Calu3 (cell line): ENCODE measurements at places on chromosomes 7 and 10. TPM values are rescaled to one million over a fixed set of nuclear protein-coding genes. Genes with fewer than 3 reads are reported as not detected.
A peak's percentile ranks its signal among the peaks of the same experiment; 100 is the strongest.

DNA sequence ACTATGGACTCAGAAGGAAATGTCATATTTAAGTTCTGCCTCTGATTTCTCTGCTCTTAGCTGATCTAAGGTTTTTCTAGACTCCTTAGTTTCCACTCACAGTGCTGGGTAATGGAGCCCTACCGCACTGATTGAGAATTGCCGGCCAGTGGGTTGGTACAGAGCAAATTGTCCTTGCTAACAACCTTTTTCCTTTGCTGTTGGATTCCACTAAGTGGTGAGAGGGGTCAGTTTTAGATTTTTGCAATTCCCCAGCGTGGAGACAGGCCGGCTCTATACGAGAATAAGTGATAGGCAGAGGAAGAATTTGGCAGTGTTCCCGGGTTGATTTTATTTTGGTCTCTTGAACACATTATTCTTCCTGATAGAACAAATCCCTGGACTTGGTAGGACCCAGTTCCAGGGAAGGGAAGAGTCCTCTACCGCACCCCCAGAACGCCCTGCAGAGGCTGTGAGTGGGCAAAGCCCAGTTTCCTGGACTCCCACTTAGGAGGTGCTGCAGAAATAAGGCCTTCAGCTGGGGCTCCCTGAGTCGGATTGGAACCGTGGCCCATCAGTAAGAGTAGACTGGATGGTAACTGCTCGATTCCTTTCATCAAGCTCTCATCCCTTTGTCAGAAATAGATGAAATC, 3.0 kb upstream of the NRP1 start:
- H3K4me3 ChIP-seq: peak overlapping the region; percentile 85
- peak overlapping the region; percentile 90 for H3K27ac ChIP-seq
- peaks cover 50% of the 10 kb centered on the region for H3K36me3 ChIP-seq
- peak; percentile 38 for DNase-seq
- H3K4me1 ChIP-seq: peaks cover 22% of the 10 kb centered on the region

Gene PIP
- not detected in 2 replicates for total RNA-seq

GRCh38 chr7:12619461-12620069, 49.0 kb downstream of the SCIN start:
- no peak overlapping the region for H3K4me3 ChIP-seq
- peak overlapping the region; percentile 21 for H3K27ac ChIP-seq
- H3K4me1 ChIP-seq: peaks cover 19% of the 10 kb centered on the region
- no peaks in the 10 kb centered on the region for H3K36me3 ChIP-seq
- H3K27me3 ChIP-seq: no peaks in the 10 kb centered on the region

DNA sequence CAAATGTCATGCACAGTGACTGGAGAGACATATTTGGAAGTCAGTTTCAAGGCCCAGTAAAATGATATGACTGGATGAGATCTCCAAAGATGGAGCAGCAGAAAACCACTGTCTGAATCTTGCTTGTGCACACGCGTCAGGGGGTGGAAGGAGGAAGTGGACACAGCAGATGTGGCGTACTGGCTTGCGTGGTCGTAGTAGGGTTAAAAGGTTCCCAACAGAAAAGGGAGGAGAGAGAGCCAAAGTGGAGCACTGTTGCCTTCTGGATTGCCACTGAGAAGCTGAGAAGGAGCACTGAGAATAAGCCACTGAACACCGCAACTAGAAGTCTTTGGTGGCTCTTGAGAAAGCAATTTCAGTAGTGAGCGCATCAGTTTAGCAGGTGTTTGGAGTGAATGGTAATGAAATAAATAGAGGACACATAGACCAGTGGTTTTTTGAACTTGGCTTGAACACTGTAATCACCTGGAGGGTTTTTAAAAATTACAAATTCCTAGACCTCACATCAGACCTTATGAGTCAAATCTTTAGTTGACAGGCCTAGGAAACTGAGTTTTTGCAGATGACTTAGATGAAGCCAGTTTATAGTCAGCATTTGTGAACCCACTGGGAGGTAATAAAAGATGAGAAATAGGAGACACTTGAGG, 227.3 kb downstream of the PTEN start:
- H3K4me1 ChIP-seq: peaks cover 9% of the 10 kb centered on the region
- H3K4me3 ChIP-seq: no peak overlapping the region
- H3K27me3 ChIP-seq: peaks cover 8% of the 10 kb centered on the region
- peak overlapping the region; percentile 18 for H3K27ac ChIP-seq
- H3K36me3 ChIP-seq: no peaks in the 10 kb centered on the region

DNA sequence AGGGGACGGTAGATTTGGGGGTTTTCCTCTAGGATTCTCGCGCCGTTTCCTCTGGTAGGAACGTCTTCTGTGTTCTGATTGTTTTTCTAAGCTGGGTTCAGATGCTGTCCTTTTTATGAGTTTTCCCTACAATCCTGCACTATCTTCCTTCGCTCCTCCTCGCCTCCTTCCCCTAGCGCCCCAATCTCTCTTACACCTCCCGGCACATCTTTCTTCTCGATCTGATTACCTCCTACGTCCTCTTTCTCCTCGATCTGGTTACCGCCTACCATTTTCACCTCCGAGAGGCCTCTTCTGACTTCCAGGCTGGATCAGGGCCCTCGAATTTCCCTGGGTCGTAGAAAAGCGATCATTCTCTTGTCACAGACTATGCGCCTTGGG, 413 bp downstream of the BUD31 start:
- H3K36me3 ChIP-seq: peaks cover 58% of the 10 kb centered on the region
- H3K4me1 ChIP-seq: peaks cover 5% of the 10 kb centered on the region
- peak overlapping the region; percentile 89 for H3K27ac ChIP-seq
- no peaks in the 10 kb centered on the region for H3K27me3 ChIP-seq
- H3K4me3 ChIP-seq: peak overlapping the region; percentile 92
- no peak for DNase-seq

Gene PPP3CB
- total RNA-seq: 26.4 and 27.5 TPM in 2 replicates

DNA sequence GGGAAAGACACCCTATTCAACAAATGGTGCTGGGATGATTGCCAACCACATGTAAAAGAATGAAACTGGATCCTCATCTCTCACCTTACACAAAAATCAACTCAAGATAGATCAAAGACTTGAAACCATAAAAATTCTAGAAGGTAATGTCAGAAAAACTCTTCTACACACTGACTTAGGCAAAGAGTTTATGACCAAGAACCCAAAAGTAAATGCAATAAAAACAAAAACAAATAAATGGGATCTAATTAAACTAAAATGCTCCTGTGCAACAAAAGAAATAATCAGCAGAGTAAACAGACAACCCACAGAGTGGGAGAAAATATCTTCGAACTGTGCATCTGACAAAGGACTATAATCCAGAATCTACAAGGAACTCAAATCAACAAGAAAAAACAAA, 504.2 kb upstream of the MBL2 start:
- no peak for DNase-seq
- H3K36me3 ChIP-seq: no peaks in the 10 kb centered on the region
- H3K4me1 ChIP-seq: no peaks in the 10 kb centered on the region
- H3K27ac ChIP-seq: no peak overlapping the region

DNA sequence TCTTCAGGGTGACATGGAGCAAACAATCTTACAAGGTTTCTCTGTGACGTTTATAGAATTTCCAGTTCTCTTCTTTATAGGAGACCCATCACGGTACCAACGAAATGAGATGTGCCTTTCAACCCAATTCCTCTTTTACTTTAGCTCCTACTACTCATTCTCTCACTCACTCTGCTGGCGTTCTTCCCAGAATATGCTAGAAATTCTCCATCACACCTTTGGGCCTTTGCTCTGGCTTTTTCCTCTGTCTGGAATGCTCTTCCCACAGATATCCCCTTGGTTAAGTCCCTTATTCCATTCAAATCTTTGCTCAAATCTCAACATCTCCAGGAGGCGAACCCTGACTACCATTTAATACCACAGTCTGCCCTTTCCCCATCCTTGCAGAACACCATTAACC, 39.0 kb downstream of the SEMA3C start:
- H3K4me1 ChIP-seq: peaks cover 27% of the 10 kb centered on the region
- no peak overlapping the region for H3K4me3 ChIP-seq
- no peak overlapping the region for H3K27ac ChIP-seq
- no peaks in the 10 kb centered on the region for H3K27me3 ChIP-seq
- no peak for DNase-seq

Gene FZD1
- total RNA-seq: 3.2 and 3.7 TPM in 2 replicates

DNA sequence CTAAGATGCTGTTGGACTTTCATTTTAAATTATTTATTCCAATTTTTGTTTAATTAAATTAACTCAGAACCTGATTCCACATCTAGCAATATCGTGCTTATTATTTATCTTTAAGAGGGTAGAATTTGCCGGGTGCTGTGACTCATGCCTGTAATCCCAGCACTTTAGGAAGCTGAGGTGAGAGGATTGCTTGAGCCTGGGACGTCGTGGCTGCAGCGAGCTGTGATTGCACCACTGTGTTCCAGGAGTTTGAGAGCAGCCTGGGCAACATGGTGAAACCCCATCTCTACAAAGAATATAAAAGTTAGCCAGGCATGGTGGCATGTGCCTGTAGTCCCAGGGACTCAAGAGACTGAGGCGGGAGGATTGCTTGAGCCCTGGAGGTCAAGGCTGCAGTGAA, 47.8 kb downstream of the ZFAND4 start:
- no peaks in the 10 kb centered on the region for H3K36me3 ChIP-seq
- H3K27ac ChIP-seq: no peak overlapping the region
- no peak overlapping the region for H3K4me3 ChIP-seq
- H3K4me1 ChIP-seq: no peaks in the 10 kb centered on the region

DNA sequence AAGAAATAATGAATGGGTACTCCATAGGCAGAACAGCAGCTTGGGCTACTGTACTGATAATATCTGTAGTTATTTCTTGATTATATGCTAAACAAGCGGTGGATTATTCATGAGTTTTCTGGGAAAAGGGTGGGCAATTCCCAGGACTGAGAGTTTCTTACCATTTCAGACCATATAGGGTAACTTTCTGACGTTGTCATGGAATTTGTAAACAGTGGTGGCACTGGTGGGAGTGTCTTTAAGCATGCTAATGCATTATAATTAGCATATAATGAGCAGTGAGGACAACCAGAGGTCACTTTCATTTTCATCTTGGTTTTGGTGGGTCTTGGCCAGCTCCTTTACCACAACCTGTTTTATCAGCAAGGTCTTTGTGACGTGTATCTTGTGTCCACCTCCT, 399.7 kb downstream of the CDC14C start:
- H3K4me3 ChIP-seq: no peak overlapping the region
- no peaks in the 10 kb centered on the region for H3K4me1 ChIP-seq
- no peak for DNase-seq
- no peak overlapping the region for H3K27ac ChIP-seq
- no peaks in the 10 kb centered on the region for H3K36me3 ChIP-seq
- H3K27me3 ChIP-seq: no peaks in the 10 kb centered on the region

GRCh38 chr7:138125119-138125518, 48.9 kb downstream of the AKR1D1 start:
- no peak overlapping the region for H3K27ac ChIP-seq
- no peak overlapping the region for H3K4me3 ChIP-seq
- no peak for DNase-seq
- H3K4me1 ChIP-seq: peaks cover 13% of the 10 kb centered on the region
- H3K27me3 ChIP-seq: no peaks in the 10 kb centered on the region

GRCh38 chr7:51055039-51055840, 261.4 kb downstream of the COBL start:
- no peak overlapping the region for H3K4me3 ChIP-seq
- H3K4me1 ChIP-seq: no peaks in the 10 kb centered on the region
- no peaks in the 10 kb centered on the region for H3K36me3 ChIP-seq
- no peaks in the 10 kb centered on the region for H3K27me3 ChIP-seq
- no peak overlapping the region for H3K27ac ChIP-seq

- H3K4me1 ChIP-seq: no peaks in the 10 kb centered on the region
- no peaks in the 10 kb centered on the region for H3K27me3 ChIP-seq
- H3K4me3 ChIP-seq: no peak overlapping the region
- H3K27ac ChIP-seq: no peak overlapping the region
These were observed 29.4 kb upstream of the PCGF5 start for GRCh38 chr10:91190876-91191583.

- H3K27ac ChIP-seq: no peak overlapping the region
- H3K36me3 ChIP-seq: no peaks in the 10 kb centered on the region
- H3K4me3 ChIP-seq: no peak overlapping the region
- peaks cover 59% of the 10 kb centered on the region for H3K27me3 ChIP-seq
- no peaks in the 10 kb centered on the region for H3K4me1 ChIP-seq
These were observed 51.4 kb downstream of the COL13A1 start for GRCh38 chr10:69853064-69853463.

Gene AZGP1
- total RNA-seq: 15.4 and 25.6 TPM in 2 replicates

DNA sequence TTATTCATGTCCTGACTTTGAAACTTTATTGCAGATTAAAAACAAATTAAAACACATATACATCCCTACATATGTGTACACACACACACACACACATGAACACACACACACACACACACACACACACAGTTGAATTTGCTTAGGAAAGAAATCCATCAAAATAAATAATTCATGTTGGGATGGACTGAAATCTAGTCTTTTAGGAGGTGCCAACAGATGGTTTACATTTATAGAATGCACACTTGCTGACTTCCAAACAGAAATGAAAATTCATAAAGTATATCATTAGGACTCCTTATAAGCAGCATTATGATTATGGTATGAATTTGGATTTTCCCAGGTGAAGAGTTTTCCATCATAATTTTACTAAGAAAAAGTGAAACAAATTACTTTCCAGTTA, 270.5 kb upstream of the ETV1 start:
- H3K4me3 ChIP-seq: no peak overlapping the region
- H3K4me1 ChIP-seq: no peaks in the 10 kb centered on the region
- no peaks in the 10 kb centered on the region for H3K36me3 ChIP-seq
- no peak overlapping the region for H3K27ac ChIP-seq
- no peaks in the 10 kb centered on the region for H3K27me3 ChIP-seq

DNA sequence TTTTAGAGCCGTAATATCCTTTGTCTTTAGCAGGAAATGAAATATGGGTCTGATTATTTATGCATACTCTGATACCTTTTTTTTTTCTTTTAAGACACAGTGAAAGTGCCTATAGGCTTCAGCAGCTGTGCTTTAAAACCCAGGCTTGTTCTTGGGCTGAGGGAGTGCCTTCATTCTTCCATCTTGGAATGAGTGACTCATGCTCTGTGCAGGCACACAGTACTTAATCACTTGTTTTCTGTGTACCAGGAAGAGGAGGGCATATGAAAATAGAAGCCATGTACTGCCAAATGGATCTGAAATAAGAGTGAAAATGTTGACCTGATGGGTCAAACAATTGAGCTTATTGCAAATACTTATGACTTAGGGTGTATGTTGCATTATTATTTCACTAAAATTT, 12.0 kb downstream of the INPP5F start:
- peak overlapping the region; percentile 86 for H3K27ac ChIP-seq
- peak overlapping the region; percentile 34 for H3K4me3 ChIP-seq
- peak; percentile 48 for DNase-seq
- peaks cover 31% of the 10 kb centered on the region for H3K4me1 ChIP-seq
- no peaks in the 10 kb centered on the region for H3K27me3 ChIP-seq

- no peaks in the 10 kb centered on the region for H3K36me3 ChIP-seq
- no peak for DNase-seq
- H3K4me1 ChIP-seq: no peaks in the 10 kb centered on the region
- no peak overlapping the region for H3K4me3 ChIP-seq
These were observed 19.1 kb upstream of the HABP2 start for GRCh38 chr10:113533801-113534200.

DNA sequence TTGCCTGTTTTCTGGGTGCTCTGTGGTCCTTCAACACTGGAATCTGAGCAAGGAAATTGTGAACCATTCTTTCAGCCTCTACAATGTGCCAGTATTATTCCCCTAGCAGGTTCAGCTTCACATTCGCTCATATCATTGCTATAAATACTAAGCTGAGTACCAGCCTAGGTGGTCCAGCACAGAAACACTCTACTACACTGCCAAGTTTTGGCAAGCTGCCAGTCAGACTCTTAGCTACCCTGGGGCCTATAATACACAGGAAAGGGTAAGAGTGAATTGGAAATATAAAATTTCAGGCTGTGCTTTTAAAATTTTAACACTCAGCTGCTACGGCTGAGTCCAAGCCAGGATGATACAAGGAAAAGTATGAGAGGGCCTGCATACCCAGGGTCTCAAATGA, 49.9 kb upstream of the PPP1R3A start:
- H3K4me1 ChIP-seq: no peaks in the 10 kb centered on the region
- DNase-seq: no peak
- no peak overlapping the region for H3K27ac ChIP-seq

Gene NEURL1
- total RNA-seq: 0.22 TPM in 1 of 2 replicates, not detected in the other
